Spleen (tissue), 13 donors: ENCODE measurements at places on chromosomes 2 and 18. TPM values are rescaled to one million over a fixed set of nuclear protein-coding genes. Genes with fewer than 3 reads are reported as not detected.

CD8B2 gene
- total RNA-seq = not detected

IL36G gene
- total RNA-seq = not detected

SLC4A3 gene
- 3.4 TPM for total RNA-seq

UNC80 gene
- total RNA-seq = 0.85 TPM

ANKRD23 gene
- total RNA-seq = 9.3 TPM

GAL3ST2 gene
- total RNA-seq = not detected

UGT1A10 gene
- not detected for total RNA-seq

OSBPL1A gene
- total RNA-seq = 17.4 TPM

REG3A gene
- total RNA-seq = not detected

KATNAL2 gene
- total RNA-seq = 3.4 TPM

FAM161A gene
- 2.0 TPM for total RNA-seq

MYCN gene
- 0.38 TPM for total RNA-seq

GDF7 gene
- total RNA-seq = 1.9 TPM

NETO1 gene
- total RNA-seq = 6.2 TPM

PTH2R gene
- 0.44 TPM for total RNA-seq

ST8SIA5 gene
- not detected for total RNA-seq

TMEM185B gene
- 22.4 TPM for total RNA-seq

FBLN7 gene
- total RNA-seq = 6.5 TPM

DPP4 gene
- total RNA-seq = 13.1 TPM

ZBTB7C gene
- total RNA-seq = 8.0 TPM

CTAGE1 gene
- not detected for total RNA-seq

TMEM131 gene
- total RNA-seq = 63.4 TPM

AQP12B gene
- not detected for total RNA-seq

LBX2 gene
- 0.89 TPM for total RNA-seq

SERPINB13 gene
- not detected for total RNA-seq

DPP10 gene
- total RNA-seq = not detected

MROH2A gene
- total RNA-seq = not detected

TACR1 gene
- total RNA-seq = 0.17 TPM

EVX2 gene
- total RNA-seq = not detected

TEX261 gene
- 55.7 TPM for total RNA-seq

RNU2-63P gene
- total RNA-seq = 3.5 TPM

MAPRE3 gene
- 11.9 TPM for total RNA-seq
